Heart left ventricle (tissue), 16 donors: ENCODE measurements at places on chromosomes 5 and 9. TPM values are rescaled to one million over a fixed set of nuclear protein-coding genes. Genes with fewer than 3 reads are reported as not detected.

Gene PCDHA6
- 0.35 TPM for total RNA-seq

Gene PARP8
- 11.9 TPM for total RNA-seq

Gene HMCN2
- total RNA-seq: 6.2 TPM

- DNase-seq: no peak
Measured at GRCh38 chr5:6399980-6400910, 21.9 kb upstream of the MED10 start.

- no peak for DNase-seq
Measured at GRCh38 chr5:116759860-116760640, 185.4 kb upstream of the SEMA6A start.

- no peak for DNase-seq
Measured at GRCh38 chr5:158373608-158374395, 514.9 kb upstream of the CLINT1 start.

GRCh38 chr5:149916334-149917072 is 28.1 kb downstream of the PDE6A start:
- no peak for DNase-seq

DNA sequence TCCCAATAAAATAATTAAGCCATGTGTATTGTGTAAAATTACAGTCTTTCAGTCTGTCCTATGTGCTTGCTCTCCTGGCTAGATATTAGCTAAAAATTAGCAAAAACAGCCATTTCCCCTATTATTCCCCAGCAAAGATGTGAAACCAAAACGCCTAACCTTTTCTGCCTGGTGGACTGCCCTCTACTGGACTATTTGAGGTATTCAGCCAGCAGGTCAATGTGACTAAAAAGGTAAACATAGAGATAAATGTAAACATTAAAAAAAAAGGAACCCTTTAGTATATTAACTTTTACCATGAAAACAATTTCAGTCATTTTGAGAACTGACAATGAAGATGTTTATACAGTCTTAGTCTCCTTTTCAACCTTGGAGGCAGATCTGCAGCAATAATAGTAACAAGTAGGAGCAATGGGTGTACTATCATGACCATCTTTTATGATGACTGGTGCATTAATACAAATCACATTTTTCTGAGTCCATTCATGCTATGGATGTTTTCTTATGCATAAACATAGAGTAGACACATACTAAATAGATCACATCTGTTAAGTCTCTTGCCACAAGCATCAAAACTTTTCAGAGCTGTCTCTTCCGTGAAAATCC is 10.1 kb downstream of the ATG12 start:
- no peak for DNase-seq

DNA sequence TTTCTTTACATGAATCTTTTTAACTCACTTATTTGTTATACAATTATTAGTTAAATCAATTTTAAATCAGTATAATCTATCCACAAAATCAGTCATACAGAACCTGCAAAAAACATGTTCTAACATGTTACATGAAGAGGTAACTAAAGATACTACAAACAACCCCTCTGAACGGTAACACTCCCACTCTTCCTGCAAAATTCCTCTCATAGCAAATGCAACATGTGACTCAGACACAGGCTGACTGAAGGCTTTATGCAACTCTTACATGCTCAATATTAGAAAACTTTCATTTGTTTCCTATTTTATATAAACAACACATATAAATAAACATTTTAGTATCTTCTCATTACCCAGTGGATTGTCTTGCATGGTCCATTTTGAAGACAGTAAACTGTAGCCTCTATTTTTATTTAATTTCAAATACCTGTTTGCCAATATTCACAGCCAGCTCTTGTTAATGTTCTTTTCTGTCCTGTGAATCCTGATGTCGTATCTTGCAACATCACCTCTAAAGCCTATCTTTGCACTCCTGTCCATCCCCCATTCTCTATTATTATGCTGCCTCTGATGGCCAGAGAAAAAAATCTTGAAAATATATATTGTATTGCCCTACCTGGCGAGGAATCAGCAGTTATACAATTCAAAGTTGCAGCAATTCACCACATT is 100.5 kb upstream of the CCDC152 start:
- DNase-seq: no peak

- DNase-seq: no peak
Measured at GRCh38 chr5:71790433-71790832, 71.4 kb downstream of the CARTPT start.

DNA sequence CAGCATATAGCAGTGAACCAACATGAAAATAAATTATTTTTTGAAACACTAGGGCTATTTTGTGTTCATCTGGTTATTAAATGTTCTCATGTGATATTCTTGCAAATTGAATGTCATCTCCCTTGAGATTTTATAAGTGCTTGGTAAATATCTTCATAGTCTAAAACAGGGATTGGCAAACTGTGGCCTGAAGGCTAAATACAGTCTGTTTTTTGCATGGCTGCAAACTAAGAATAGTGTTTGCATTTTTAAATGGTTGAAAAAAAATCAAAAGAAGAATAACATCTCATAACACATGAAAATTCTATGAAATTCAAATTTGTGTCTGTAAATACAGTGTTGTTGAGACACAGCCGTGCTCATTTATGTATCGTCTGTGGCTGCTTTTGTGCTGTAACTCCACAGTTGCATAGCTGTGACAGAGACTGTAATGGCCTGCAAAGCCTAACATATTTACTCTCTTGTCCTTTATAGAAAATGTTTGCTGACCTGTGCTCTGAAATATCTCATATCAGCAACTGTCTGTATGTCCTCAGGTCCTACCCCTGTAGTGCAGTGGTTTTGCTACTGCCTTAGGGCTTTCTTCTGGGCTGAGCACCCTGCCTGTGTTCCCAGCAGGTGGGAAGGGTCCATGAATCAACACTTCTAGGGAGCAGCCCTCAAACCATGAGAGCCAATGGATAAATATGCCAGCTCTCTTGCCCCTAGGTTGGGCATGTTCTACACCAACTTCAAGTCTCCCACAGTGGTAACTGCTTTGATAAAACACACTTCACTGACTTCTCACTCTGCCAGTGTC is 41.7 kb upstream of the ARRDC3 start:
- DNase-seq: no peak

DNA sequence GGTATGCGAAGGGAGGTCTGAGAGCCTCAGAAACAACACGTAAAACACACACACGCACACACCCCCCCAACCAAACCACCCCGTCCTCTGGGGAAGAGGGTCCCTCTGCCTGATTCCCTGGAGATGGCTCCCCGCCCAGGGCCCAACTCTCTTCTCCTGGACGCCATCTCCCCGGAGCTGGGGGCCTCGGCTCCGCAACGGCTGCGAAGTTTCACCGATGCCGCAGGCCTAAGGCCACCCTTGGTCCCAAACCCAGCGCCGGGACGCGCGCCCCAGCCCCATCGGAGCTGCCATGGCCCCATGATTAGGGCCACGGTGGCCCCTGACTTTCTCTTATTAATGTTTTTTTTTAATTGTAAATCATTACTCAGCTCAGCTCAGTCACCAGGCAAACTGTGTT is 181.4 kb upstream of the TBCA start:
- DNase-seq: no peak

DNA sequence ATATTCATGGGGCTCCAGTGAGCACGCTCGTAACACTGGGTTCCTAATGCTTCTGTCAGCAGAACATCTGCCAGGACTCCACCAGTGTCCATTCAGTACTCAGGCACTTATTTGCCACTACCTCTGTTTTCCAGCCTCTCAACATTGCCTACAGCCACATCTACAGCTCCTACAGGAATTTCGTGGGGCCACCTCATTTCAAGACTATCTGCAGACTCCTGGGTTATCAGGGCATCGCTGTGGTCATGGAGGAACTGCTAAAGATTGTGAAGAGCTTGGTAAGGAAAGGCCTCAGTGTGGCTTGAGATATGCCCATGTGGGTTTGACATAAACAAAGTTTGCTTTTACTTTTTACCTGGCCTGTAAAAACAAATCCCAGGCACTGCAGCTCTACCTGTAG is 92.9 kb downstream of the CYFIP2 start:
- no peak for DNase-seq

DNA sequence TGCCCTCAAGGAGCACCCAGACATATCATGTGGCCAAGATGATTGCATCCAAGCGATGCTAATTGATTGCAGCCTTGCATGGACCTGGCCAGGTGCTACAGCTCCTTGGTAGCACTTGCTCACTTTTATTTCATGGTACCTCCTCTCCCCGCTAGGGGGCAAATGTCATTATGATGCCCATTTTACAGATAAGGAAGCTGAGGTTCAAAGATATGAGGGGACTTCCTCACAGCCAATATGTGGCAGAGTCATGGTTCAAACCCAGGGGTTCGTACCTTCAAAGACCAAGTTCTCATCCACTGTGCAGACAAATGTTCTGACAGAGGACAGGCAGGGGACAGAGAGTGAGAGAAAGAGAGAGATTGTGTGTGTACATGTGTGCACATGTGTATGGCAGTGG is 21.9 kb upstream of the KCNMB1 start:
- DNase-seq: no peak
